ENCODE measurements at places on chromosomes 3 and 15.
A peak's percentile ranks its signal among the peaks of the same experiment; 100 is the strongest.

DNA sequence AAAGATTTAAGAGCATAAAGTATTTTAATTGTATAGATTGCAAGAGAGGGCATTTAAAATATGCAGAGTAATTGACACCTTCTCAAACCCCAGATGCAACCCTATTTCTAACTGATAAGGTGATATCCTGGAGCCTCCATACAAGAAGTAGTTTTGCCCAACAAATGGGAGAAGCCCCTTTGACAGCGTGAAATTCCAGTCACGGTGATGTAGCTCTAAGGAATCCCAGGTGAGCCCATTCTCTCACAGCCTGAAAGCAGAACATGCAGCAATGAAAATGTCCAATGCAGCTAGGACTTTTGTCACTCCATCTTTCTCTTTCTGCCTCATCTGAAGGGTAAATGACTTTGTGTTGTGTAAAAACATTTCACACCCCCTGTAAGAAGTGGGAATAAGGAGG is 96.4 kb downstream of the TMEM212 start:
- no peak for DNase-seq

DNA sequence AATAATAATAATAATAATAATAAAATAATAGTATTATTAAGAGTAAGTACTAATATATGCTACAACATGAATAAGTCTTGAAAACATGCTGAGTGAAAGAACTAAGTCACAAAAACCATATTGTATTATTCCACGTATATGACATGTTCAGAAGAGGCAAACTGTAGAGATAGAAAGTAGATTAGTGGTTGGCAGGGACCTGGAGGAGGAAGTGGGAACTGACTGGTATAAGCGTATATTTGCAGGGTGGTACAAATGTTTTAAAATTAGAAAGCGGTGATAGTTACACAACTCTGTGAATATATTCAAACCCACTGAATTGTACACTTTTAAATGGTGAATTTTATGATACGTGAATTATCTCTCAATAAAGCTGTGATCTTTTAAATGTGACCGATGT is 32.8 kb downstream of the LRRK1 start:
- no peak for DNase-seq

- no peak for DNase-seq
Measured at GRCh38 chr3:196169836-196170240, 41.4 kb downstream of the ZDHHC19 start.

- DNase-seq, result peak; percentile 76
Measured at GRCh38 chr3:185823078-185824044, 1.5 kb downstream of the IGF2BP2 start.

DNA sequence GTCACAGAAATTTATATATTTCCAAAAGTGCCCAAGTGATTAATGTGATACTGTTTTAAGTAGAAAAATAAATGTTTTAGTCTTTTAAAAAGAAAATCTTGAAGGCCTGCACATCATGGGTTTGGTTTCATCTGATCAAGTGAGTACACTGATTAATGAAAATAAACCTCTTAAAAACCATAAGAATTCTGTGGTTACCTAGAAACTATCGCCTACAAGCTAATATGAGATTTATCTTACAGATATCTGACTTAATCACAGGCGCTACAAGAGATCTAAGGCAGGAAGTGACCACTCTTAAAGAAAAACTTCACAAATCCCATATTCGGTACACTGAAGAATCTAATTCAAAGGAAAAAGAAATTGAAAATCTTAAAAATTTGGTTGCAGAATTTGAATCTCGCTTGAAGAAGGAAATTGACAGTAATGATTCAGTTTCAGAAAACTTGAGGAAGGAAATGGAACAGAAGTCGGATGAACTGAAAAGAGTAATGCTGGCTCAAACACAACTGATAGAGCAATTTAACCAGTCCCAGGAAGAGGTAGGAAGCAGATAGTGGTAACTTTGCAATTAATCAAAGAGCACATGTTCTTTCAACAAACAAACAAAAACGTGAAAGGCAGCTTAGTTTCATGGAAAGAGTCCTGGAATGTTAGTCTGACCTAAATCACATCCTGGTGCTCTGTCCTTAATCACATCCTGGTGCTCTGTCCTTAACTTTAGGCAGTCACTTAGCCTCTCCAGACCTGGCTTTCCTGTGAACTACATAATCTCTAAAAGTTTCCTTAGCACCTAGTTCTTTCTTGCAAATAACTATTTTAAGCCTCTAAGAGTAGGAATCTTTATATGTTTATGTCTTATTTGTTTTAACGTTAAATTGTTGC is 131.8 kb downstream of the CCNL1 start:
- no peak for DNase-seq

DNA sequence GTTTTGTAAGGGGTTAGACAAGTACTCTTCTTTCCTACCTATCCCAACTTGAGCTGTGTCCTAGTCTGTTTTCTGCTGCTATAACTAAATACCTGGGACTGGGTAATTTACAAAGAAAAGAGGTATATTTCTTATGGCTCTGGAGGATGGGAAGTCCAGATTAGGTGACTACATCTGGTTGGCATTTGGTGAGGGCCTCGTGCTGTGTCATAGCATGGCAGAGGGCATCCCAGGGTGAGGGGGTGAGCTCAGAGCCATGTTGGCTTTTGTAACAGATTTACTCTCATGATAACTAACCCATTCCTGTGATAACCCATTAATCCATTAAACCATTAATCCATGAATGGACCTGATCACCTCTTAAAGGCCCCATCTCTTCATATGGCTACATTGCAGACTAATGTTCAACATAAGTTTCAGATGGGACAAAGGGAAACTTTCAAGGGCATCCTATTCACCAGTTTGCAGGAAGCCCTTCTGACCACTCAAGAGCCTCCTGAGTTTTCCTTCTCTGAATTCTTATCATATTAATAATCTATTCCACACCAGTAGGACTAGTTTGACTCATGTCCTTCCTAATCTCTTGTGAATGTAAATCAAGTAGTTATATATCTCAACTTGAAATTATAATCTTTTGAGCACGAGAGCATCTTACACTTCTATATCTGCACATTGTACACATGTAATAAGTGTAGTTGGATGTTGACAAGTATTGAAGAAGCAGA is 185.7 kb upstream of the ZPLD1 start:
- no peak for DNase-seq

DNA sequence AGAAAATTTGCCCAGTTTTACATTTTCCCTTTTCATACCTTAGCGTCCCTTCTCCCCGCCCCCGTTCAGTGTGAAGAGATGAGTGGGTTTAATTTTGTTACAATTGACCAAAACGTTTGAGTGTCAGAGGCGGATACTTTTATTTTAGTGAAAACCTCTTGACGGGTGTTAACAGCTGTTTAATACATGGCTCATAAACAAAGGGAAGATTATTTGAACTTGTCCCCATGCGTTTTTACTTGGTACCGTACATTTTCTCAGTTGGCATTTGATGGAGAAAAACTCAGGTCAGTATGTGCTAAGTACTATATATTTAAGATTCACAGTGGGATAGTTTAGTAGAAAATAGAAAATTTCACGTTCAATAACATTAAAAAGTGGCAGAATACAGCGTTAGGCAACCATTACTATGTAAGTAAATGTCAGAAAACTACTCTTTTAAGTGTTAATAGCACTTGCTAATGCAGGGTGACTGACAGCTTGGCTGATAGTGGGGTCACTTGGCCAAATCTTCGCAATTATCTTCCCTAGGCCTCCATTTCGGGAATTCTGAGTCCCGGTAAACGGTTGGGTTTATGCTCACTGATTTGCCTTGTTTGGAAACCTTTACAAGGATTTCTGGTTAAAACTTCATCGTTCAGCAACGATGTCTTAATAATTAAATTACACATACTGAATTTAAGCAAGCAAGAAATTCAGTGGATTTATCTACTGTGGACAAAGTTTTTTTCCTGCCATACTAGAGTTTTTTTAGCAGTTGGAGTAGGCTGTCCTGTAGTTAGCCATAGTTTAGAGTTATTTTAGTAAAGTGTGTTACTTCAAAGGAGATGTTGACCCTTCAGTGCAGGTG is 4.8 kb downstream of the CHD2 start:
- no peak for DNase-seq

- DNase-seq, result no peak
Measured at GRCh38 chr15:45064386-45064785, 41.4 kb downstream of the SORD start.

- DNase-seq, result no peak
Measured at GRCh38 chr3:43074901-43075689, 30.8 kb downstream of the POMGNT2 start.

DNA sequence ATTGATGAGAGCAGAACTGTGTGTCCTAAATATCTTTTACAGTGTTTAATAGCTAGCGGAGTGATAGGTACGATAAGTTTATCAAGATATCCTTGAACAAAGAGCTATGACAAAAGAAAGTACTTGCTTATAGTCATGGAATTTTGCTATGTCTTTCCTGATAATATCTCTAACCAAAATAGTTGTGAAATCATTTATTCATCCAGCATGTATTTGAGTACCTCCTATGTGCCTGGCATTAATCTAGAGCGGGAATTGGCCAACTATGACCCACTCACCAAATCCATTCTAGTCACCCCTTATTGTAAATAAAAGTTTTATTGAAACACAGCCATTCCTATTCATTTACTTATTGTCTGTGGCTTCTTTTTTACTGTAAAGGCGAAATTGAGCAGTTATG is 46.6 kb downstream of the ZFAND6 start:
- no peak for DNase-seq

DNA sequence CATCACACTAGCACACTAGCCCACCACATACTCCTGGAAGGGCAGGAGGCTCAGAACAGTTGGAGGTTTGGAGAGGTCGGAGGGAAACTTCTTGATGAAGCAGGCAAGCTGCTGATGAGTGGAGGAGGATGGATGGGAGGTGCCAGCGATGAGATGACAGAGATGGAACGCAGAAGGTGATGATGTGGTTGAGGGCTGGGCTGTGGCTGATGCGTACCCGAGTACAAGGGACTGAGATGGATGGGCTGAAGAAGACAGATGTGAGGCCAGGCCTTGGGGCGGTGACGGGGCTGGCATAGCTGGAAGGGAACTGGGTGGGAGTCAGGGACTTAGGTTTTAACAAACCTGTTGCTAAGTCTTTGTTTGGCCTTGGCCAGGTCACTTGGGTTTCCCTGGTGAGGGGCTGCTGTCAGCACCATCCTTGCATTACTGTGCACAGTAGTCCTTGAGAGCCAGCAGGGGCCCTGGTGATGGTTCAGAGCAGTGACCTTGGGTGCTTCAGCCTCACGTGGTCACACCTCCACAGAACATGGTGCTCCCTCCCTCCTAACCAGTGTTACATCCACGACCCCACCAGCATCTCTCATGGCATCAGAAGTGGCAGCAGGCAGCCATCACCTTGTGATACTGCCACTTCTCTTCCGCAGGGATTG is 164.5 kb downstream of the SLCO3A1 start:
- DNase-seq, result no peak

DNA sequence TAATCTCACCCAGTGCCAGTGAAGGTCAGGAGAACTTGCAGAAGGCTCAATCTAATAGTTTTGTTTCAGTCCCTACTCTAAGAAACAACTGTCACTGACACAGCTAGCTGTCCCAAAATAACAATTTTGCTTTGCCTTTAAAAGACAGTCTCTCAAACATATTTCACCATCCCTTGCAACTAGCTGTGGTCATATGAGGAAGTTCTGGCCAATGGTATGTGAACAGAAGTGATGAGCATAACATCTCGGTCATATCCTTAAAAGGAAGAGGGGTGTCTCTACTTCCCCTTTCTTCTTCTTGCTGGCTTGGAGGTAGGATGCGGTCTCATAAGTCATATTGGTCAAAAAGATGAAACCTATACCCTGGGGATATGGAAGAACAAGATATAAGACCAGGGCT is 198.1 kb downstream of the NEK10 start:
- DNase-seq, result no peak

- no peak for DNase-seq
Measured at GRCh38 chr15:77535845-77536244, 96.9 kb downstream of the LINGO1 start.

DNA sequence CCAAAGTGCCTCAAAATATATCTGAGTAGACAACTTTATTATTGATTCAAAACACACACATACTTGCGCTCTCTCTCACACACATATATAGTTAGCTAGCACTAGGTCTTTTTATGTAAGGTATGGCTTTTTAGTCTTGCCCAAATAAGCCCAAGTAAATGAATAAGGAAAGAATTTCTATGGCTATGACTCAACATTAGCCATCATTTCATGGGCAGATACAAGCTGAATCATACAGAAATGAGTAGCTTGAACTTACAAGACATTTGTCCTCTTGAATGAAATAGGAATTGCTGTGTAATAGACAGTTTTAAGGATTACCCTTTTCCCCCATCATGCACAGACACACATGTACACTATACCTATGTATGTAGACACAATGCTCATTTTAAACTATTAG is 4.9 kb downstream of the CADPS start:
- no peak for DNase-seq

DNA sequence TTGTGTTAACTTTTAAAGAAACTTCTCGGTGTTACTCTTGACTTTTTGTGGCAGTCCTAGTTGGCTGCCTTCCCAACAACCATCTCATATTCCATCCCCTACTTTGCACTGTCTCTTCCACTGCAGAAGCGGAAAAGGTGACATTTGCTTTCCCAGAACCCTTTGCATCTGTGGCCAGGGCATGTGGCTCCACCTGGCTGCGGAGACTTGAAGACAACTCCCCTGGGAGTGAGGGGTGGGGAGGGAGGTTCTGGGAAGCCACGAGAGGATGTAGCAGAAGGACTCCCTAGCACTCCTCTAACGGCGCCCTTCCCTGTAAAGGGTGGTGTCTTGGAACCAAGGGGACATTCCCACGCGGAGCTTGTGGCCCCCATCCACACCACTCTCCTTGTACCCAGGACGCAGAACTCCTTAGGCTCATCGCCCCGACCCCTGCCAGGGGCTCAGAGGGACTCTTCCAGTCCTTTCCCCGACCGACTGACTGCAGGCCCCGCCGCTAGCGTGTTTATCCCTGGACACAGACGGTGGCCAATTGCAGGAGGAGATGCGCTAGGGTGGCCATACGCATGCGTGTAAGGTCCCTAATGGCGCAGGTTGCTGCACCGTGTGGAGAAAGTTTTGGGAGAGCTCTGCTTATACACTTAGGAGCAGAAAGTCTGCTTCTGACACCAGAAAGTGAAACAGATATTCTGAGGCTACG is 33.2 kb upstream of the SECISBP2L start:
- DNase-seq, result no peak

GRCh38 chr3:48364840-48365239 is 7.2 kb upstream of the FBXW12 start:
- DNase-seq, result no peak

DNA sequence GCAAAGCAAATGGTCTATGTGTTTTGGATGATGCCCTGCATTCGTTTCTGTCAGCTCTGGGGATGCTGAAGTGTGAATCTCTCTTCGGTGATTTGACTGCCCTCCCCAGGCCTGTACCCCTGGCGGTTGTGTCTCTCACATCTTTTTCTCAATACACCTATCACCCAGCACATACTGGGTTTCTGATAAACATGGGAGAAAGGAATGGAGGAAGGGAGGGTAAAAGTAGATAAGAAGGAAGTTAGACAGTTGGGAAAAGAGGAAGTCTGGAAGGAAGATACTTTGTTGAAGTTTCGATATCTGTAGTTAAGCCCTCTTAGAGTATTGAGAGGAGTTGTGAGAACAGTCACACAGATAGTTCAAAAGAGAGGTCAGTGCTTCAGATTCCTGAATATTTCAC is 35.8 kb upstream of the LRTM1 start:
- DNase-seq, result no peak
